ENCODE measurements at places on chromosomes 6 and 20.

DNA sequence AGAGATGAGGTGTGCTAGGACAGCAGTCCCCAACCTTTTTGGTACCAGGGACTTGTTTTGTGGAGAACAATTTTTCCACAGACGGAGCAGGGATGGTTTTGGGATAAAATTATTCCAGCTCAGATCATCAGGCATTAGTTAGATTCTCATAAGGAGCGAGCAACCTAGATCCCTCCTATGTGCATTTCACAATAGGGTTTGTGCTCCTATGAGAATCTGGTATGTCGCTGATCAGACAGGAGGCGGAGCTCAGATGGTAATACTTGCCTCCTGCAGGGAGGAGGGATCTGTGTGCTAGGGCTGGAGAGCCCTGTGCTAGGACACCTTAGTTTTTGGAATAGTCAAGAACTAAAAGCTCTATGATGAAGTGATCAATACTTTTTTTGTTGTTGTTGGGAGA lies 2.5 kb downstream of the SMIM13 start:
- no peak for DNase-seq

DNA sequence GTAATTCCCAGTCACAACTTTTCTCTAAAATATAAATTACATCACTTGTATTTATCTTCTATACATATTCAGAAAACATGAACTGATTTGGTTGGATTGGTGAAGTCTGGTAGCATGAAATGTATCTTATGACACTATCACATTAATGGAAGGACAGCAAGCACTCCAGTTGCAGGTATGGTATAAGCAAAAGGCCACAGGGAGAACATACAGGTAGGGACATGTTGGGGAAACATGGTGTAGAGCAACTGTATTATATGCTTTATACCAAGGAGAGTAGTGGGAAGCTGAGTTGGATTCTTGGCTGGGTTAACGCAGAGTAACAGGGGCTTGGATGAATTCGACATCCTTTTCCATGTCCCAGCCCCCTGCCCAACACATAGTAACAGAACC lies 1.4 kb upstream of the VARS1 start:
- no peak for DNase-seq

GRCh38 chr6:72841195-72841594 lies 219.3 kb downstream of the KCNQ5 start:
- no peak for DNase-seq

GRCh38 chr6:128380891-128381290 lies 139.5 kb downstream of the PTPRK start:
- DNase-seq: no peak

DNA sequence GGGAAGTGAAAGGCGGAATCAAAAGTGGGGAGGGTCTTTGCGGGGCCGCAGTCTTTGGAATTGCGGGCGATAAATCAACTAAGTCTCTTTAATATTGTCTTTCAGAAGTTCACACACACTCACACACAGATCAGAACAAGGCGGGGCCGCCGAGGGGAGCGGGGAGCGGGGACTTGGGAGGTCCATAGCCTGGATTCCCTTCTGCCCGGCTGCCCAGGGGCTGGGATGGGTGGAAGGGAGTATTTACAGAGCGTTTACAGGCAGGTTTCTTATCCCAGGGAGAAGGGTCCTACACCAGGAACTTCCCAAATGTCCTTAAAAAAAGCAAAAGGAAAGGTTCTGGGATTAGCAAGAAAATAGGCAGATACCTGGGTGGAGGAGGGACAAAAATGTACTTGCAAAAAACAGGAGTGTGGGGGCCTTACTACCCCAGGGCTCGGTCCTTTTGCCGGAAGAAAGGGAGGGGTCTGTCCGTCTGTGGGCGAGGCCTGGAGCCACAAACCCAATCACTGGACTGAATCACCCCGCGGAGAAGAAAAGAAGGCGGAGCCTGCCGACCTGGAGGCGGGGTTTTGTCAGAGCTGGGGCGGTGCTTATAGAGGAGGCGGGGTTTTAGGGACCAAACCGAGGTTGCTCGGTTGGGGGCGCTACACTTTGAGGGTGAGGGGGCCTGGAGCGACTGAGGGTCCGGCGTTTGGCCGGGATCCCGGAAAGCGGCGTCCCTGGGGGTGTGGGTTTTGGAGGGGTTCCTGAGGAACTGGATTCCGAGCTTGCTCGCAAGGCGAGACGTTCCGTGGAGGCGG lies 3.2 kb downstream of the PRRT1 start:
- DNase-seq: peak; percentile 79

- peak; percentile 52 for DNase-seq
Observed at GRCh38 chr6:15905488-15906419, 223.1 kb upstream of the MYLIP start.

GRCh38 chr20:51132279-51132678 lies 109.4 kb upstream of the KCNG1 start:
- no peak for DNase-seq

Data from right kidney (tissue), 9 donors.